Activated CD8-positive, alpha-beta memory T cell treated with anti-CD3 and anti-CD28 coated beads, Interleukin-2, amount 10 ng/mL, durations not matched to agents 7 days and 5 days (primary cell): ENCODE measurements at places on chromosomes 1 and 21. TPM values are rescaled to one million over a fixed set of nuclear protein-coding genes. Genes with fewer than 3 reads are reported as not detected.
A peak's percentile ranks its signal among the peaks of the same experiment; 100 is the strongest.

PTCH2 gene
- total RNA-seq, result 0.82 TPM

DNA sequence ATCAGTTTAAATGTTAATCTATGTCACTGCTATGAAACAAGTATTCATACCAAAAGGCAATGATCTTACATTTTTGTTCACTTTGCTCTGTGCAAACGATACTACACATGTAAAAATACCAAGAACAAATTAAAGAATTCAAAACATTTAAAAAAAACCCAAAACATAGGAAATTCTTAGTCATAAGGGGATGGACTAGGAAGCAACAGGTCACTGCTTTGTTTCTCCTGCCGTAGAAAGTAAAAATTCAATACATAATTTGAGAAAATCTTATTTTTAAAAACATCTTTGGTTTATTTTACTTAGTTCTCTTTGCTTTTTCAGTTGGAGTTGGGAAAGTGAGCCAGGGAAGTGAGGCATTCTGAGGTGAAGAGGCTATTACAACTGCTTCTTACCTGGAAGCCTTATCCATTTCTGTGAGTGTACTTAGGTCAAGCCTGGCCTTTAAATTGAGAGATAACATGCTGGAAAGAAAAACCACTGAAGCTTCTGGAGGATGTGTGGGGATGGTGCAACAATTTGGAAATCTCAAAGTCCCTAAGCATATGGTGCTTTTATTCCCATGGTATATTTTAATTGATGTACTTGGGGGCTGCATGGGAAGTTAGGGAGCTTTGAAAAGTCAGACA, 183.5 kb downstream of the CDC42BPA start:
- no peak overlapping the region for H3K27ac ChIP-seq
- DNase-seq, result no peak
- H3K4me3 ChIP-seq, result no peak overlapping the region
- no peaks in the 10 kb centered on the region for H3K36me3 ChIP-seq
- H3K27me3 ChIP-seq, result peaks cover 2% of the 10 kb centered on the region

DNA sequence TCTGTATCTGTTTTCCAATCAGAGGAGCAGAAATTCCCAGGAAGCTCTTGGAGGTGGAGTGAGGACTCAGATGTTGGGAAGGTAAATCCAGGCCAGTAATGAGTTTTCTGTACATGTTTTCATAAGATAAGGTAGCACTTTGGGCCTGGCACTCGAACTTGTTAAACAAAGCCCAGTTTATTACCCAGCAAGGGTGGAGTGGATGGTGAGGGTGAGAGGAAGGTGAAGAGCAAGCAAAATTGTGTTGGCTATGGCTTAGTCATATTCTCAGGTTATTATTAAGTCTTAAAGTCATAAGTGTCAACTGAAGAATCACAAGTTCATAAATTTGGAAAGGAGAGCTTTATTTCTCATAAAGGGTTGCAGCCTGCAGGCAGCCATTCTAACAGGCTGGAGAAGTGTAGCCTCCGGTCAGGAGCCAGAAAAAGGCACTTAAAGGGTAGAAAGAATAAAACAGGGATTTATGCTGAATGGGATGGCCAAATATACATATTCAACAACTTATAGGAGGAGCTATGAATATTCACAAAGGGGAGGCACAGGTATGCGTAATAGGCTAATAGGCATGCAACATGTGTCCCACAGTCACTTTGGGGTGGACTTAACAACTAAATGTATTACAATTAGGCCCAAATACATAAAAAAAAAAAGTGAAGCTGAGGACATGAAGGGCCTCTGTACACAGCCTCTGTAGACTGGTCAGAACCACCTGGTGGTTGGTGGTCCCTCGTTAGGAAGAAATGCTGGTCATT, 523.9 kb downstream of the LMO4 start:
- no peaks in the 10 kb centered on the region for H3K36me3 ChIP-seq
- H3K4me3 ChIP-seq, result no peak overlapping the region
- DNase-seq, result no peak
- H3K27me3 ChIP-seq, result peaks cover 3% of the 10 kb centered on the region
- H3K27ac ChIP-seq, result no peak overlapping the region

DNA sequence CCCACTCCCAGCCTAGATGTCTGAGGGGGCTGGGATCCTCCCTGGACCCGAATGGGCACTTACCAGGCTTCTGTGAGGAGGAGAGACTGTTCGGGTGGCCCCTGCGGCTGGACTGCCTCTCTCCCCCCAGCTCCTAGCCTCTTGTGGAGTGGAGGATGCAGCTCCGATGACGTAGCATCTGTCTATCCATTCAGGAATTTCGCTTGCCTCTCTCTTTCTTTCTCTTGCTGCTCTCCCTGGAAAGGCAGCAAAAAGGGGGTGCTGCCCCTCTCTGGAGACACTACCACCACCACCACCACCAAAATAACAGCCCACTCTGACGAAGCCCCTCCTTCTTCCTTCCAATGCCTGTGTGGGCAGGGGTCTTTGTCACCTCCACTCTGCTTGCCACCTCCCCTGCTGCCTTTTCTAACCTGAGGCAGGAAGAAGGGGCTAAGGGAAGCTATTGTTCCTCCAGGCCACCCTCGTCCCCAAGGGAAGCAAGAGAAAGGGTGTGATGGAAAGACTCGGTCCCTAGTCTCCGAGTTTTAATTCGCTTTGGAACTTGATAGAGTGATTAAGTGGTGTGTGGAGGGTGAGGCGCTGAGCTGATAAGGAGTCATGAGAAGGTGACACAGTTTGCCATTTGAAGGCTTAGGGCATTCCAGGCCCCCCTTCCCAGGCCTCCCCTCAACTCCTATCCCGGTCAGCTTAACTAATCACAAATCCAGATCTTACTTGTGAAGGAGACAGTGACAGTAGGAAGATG, 60.5 kb downstream of the RHBG start:
- H3K27me3 ChIP-seq, result peaks cover 94% of the 10 kb centered on the region
- no peaks in the 10 kb centered on the region for H3K4me1 ChIP-seq
- H3K36me3 ChIP-seq, result no peaks in the 10 kb centered on the region

GRCh38 chr1:233443040-233443760, 115.7 kb downstream of the MAP3K21 start:
- no peaks in the 10 kb centered on the region for H3K4me1 ChIP-seq
- no peak overlapping the region for H3K27ac ChIP-seq
- peaks cover 14% of the 10 kb centered on the region for H3K27me3 ChIP-seq
- H3K36me3 ChIP-seq, result no peaks in the 10 kb centered on the region
- H3K4me3 ChIP-seq, result no peak overlapping the region

ATP5IF1 gene
- total RNA-seq, result 175 TPM

- H3K27me3 ChIP-seq, result peaks cover 6% of the 10 kb centered on the region
- no peaks in the 10 kb centered on the region for H3K36me3 ChIP-seq
- no peak overlapping the region for H3K27ac ChIP-seq
- no peak for DNase-seq
- no peaks in the 10 kb centered on the region for H3K4me1 ChIP-seq
Measured at GRCh38 chr21:38468989-38469388, 29.3 kb downstream of the ERG start.

CRNN gene
- total RNA-seq, result not detected

DNA sequence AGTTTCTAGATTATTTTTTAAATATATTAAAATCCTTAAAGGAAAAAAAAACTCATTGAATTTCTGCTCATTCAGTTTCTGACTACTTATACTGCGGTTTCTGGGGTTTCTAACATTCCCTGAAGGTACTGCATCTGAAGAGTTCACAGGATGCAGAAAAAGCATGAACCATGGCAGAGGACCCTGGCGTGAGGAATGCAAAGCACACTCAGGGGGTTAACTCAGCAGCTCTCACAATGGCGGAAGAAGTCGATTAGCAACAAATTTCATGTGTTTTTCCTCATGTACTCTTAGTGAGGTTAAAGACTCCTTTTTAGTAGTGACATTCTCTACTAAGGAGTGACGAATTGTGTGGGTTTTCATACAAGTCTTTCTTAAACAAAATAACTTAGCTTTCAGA, 975.6 kb downstream of the NCAM2 start:
- no peak overlapping the region for H3K27ac ChIP-seq
- no peaks in the 10 kb centered on the region for H3K36me3 ChIP-seq
- no peak for DNase-seq
- no peaks in the 10 kb centered on the region for H3K4me1 ChIP-seq
- H3K27me3 ChIP-seq, result no peaks in the 10 kb centered on the region
- H3K4me3 ChIP-seq, result no peak overlapping the region

- no peaks in the 10 kb centered on the region for H3K36me3 ChIP-seq
- H3K4me1 ChIP-seq, result peaks cover 32% of the 10 kb centered on the region
- H3K27me3 ChIP-seq, result peaks cover 16% of the 10 kb centered on the region
- H3K27ac ChIP-seq, result no peak overlapping the region
Measured at GRCh38 chr1:229029879-229030235, 241.1 kb upstream of the RAB4A start.

- no peaks in the 10 kb centered on the region for H3K36me3 ChIP-seq
- no peak for DNase-seq
- peaks cover 3% of the 10 kb centered on the region for H3K4me1 ChIP-seq
- no peak overlapping the region for H3K27ac ChIP-seq
- H3K27me3 ChIP-seq, result no peaks in the 10 kb centered on the region
Measured at GRCh38 chr1:173573596-173573995, 29.3 kb downstream of the SLC9C2 start.

GRCh38 chr1:169465281-169465680, 20.5 kb downstream of the SLC19A2 start:
- H3K36me3 ChIP-seq, result peaks cover 12% of the 10 kb centered on the region
- no peak for DNase-seq
- H3K27ac ChIP-seq, result no peak overlapping the region
- H3K27me3 ChIP-seq, result no peaks in the 10 kb centered on the region

GRCh38 chr21:42833439-42833815, 45.9 kb downstream of the WDR4 start:
- H3K4me1 ChIP-seq, result peaks cover 35% of the 10 kb centered on the region
- DNase-seq, result peak; percentile 85

WNT2B gene
- total RNA-seq, result 0.12 TPM
